ENCODE measurements at places on chromosomes 6 and 20.

- no peak for DNase-seq
Observed at GRCh38 chr6:120876424-120876823, 457.9 kb downstream of the TBC1D32 start.

- DNase-seq, result no peak
Observed at GRCh38 chr6:44606504-44606903, 219.0 kb downstream of the CDC5L start.

DNA sequence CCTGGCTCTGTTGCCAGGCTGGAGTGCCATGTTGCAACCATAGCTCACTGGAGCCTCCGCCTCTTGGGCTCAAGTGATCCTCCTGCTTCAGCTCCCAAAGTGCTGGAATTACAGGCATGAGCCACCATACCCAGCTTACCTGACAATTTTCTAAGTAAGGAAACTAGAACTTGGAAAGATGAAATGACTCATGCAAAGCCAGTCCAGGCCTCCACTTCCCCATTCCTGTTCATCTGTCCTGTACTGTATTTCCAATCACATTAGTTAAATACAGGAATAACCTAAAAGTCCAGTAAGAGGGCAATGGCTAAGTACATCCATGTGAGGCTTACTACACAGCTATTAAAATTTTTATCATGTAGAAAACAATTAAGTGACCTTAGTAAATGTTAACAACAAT, 8.3 kb upstream of the ADGB start:
- DNase-seq, result no peak

GRCh38 chr20:48786951-48787705, 40.7 kb downstream of the PREX1 start:
- DNase-seq, result no peak

Data from stimulated activated effector memory CD8-positive, alpha-beta T cell treated with anti-CD3 and anti-CD28 coated beads, Interleukin-12 subunit alpha, Interleukin-12 subunit beta, amount 100 ng/mL, for 72 hours (primary cell).